ENCODE measurements at places on chromosomes 7 and 10.

DNA sequence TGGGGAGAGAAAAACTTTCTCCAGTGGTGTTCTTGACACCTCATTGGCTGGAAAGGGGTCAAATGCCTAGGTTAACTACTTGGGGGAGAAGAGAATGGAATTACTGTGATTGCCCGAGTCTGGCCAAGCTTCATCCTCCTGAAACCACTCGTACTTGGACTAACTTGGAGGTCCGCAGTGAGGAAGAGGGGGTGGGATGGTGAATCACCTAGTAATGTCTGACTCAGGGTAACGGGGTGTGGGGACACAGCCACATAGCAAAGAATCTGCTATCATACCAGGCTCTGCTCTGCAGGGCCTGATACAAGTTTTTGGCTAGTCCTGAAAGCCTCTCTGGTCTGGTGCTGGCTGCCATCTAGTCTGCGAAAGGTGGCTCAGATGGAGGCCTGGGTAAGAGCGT lies 190.9 kb downstream of the RPS24 start:
- DNase-seq, result no peak

DNA sequence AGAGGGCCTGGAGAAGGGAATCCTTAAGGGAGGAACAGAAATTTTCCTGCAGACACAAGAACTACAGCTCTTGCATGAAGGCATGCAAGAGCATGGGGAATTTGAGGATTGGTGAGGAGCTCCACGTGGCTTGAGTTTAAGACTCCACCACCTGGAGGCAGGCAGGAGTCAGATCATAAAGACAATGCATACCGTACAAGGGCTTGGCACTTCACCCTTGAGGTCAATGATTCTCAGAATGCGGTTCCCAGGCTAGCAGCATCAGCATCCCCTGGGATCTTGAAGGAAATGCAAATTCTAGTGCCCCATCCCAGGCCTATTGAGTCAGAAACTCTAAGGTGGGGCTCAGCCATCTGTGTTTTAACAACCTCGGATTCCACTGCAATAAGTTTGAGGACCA lies 143.8 kb downstream of the C7orf25 start:
- DNase-seq, result no peak

GRCh38 chr7:146496657-146497056 lies 380.1 kb downstream of the CNTNAP2 start:
- DNase-seq, result no peak

DNA sequence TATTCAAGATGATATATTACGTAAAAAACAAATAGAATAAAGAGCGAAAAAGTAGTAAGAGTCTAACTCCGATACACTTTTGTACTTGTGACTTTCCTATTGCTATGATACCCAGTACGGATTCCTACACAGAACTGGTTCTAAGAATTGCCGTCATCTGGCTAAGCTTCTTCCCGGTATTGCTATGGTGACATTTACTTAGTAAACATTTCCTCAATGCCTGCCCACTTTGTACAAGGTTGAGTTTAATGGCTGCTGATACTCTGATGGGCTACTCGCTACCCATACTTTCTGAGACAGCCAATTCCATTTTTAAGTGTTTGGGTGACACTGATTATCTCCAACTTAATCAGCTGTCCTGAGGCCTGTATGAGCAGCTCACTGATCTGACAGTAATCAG lies 55.6 kb downstream of the OSBPL3 start:
- DNase-seq, result no peak

DNA sequence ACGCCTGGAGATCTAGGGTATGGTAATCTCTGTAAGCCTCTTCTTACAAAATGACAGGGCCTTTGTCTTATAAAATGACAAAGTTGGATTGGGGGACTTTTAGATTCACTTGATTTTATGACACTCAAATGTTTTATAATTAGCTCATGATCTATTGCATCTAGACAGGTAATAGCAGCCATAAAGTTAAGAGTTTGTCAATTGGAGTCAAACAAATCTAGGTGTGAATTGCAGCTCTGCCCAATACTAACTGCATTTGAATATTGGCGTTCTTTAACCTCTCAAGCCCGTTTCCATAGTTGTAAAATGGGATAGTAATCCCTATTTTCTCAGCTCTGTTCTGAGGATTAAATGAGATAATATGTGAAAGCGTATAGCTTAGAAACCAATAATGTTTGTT lies 14.1 kb upstream of the MRC1 start:
- DNase-seq, result no peak

DNA sequence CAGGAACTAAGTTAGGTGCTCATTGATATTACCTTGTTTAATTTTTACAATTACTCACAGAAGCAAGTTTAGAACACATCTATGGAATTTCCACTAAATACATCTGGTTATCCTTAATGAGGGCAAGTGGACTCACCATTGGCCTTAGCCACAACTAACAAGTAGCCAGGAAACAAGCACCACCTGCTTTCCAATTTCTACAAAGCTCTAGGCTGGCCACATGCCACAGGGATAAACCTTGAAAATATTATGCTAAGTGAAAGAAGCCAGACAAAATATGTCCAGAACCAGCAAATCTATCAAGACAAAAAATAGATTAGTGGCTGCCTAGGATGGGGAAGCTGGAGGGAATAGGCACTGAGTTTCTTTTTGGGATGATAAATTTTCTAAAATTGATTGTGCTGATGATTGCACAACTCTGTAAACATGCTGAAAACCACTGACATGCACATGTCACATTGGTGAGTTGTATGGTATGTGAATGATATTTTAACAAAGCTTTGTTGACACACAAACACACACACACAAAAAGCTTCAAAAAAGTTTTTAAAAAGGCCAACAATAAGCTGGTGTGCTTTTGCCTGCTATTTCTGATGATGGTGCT lies 179.4 kb downstream of the CPEB3 start:
- DNase-seq, result no peak

GRCh38 chr7:95608359-95609173 lies 12.2 kb upstream of the PDK4 start:
- peak; percentile 20 for DNase-seq

DNA sequence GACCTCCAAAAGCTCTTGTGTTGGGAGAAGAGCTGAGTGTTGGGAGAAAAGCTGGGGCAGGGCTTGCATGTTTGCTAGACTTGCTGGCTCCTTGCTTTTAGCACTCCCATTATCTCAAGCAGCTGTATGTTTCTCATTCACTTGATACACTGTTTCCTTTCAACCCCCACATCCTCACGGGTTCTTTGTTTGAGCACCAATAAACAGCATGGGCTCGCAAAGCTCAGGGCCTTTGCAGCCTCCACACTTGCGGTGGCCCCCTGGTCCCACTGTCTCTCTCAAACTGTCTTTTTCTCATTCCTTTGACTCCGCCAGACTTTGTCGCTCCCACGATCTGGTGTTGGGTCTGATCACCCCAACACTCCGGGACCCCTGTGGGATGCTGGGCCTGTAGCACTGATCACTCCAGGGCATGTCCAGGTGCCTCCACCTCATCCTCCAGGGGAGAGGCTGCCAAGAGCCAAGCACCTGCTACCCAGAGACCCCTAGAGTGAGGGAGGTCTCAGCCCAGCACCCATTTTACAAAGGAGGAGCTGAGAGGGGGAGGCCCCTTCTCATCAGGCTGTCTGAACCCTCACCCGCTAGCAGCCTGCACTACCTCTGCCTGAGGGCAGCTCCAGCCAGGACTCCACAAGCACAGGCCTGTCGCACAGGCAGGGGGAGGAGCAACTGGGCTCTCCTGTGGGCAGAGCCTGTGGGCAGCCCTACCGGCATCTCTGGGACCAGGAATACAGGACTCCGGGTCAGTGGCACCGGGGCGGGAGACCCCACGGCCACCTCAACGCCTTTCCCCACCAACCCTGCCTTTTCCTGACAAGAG lies 49.1 kb upstream of the MSMB start:
- DNase-seq, result no peak
